ENCODE measurements at places on chromosomes 5 and 9.

GRCh38 chr9:11755951-11756350 lies 937.2 kb upstream of the TYRP1 start:
- DNase-seq = no peak

- no peak for DNase-seq
Observed at GRCh38 chr5:145971108-145971507, 34.7 kb downstream of the SH3RF2 start.

GRCh38 chr5:55421074-55421529 lies 113.3 kb downstream of the MTREX start:
- no peak for DNase-seq

DNA sequence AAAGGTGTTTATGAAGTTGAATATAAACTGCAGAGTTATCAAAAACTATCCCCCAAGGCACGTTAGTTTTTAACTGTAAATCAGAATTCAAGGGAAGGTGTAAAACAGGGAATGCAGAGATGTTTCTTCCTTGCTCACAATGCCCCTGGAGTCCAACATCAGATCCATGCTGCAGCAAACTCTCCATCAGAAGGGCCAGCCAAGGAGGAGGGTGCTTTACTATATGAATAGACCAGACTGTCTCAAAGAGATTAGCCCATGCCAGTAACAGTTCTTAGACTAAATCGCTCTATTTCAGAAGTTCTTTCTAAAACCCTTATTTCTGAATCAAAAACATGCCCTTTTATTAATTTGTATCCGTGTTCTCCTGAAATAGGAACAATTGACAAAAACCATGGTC lies 362.8 kb upstream of the RPS23 start:
- DNase-seq = no peak

DNA sequence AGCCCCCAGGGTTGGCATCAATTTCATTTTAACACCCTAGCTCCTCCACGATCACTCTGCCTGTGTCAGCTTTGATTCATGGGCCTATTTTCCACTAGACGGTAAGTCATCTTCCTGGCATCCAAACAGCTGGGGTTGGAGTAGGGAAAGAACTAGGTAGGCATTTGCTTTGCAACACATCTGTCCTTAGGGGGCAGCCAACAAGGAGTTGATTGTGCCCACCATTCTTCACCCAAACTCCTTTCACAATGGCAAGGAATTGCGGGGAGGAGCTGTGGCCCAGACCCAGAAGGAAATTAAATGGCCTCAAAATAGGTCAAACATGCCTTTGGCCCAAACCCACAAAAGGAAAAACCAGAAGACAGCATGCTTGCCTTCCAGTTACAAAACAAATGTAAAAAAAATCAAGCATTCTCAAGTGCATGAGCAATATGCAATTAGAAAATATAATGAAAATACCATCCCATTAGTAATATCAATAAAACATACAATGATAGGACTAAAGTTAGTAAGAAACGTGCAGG lies 71.8 kb downstream of the NRG2 start:
- no peak for DNase-seq

GRCh38 chr5:132273631-132274030 lies 16.1 kb downstream of the PDLIM4 start:
- DNase-seq = no peak

GRCh38 chr5:74638544-74638969 lies 2.0 kb downstream of the ENC1 start:
- DNase-seq = no peak

DNA sequence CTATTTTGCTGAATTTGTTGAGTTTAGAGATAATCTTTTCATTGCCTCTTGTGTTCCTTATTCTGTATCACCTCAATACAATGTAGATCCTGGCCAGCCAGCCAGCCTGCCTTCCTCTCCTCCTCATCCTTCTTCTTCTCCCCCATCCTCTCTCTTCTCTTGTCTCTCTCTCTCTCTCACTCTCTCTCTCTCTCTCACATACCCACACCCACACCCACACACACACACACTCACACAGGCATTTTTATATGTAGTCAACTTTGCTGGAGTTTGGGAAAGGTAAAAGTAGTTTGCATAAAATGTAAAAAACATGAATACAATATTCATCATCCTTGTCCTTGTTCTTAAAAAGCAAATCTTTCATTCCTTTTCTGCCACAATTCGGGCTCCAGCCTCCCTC lies 60.5 kb downstream of the ZFAND5 start:
- DNase-seq = no peak

GRCh38 chr9:130138791-130139190 lies 33.4 kb upstream of the NCS1 start:
- no peak for DNase-seq

- no peak for DNase-seq
Observed at GRCh38 chr9:110188991-110189390, 19.0 kb downstream of the C9orf152 start.

DNA sequence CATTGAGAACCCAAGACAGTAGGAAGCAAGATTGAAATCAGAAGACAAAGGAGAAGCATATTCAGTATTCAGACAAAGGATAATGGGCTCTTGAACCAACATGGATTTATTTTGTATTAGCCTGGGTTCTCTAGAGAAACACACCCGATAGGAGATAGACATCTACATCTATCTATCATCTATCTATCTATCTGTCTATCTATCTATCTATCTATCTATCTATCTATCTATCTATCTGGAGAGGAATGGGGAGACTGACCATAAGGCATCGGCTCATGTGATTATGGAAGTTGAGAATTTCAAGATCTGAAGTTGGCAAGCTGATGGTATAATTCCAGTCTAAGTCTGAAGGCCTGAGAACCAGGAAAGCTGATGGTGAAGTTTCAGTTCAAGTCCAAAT lies 13.4 kb downstream of the COX7C start:
- no peak for DNase-seq

GRCh38 chr5:142998316-142999020 lies 228.3 kb downstream of the ARHGAP26 start:
- DNase-seq = no peak

DNA sequence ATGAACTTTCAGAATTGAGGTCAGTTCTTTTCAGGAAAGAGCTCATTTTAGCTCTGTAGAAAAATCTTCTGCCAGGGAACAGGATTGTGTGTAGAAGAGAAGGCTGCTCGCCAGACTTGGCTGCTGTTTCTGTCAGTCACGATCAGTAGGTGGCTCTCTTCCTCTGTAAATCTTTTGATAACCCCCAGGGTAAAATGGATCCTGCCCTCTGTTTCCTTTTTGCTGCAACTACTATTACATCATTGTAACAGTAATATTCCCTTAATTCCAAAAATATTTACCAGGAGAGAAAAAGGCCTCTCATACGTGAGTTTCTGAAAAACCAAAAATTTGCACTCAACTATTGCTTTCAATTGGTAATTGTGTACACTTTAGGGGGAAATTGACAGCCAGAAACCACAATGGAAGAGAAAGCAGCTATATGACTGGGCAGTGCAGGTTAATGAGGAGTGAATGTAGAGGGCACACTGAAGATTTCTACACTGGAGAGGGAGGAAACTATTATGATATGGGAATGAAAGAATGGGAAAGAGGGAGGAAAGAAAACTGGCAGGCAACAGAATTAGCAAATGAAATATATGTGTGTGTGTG lies 12.3 kb downstream of the IFNA21 start:
- no peak for DNase-seq

DNA sequence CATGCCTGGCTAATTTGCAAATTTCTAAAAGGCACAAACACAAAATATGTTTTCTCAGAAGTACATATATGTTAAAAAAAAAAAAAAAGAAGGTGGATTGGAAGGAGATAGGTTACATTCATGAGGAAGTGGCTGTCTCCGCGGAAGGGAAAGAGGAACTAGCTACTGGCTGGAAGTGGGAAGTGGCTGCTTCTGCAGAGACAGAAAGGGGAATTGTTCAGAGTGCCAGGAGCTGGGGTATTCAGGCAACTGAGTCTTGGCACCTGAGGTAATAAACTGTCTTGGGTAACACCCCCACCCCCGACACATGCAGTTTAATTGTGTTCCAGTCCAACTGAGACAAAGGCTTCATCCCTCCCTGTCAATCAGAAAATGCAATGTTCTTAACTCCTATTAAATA lies 45.6 kb downstream of the S1PR3 start:
- no peak for DNase-seq

DNA sequence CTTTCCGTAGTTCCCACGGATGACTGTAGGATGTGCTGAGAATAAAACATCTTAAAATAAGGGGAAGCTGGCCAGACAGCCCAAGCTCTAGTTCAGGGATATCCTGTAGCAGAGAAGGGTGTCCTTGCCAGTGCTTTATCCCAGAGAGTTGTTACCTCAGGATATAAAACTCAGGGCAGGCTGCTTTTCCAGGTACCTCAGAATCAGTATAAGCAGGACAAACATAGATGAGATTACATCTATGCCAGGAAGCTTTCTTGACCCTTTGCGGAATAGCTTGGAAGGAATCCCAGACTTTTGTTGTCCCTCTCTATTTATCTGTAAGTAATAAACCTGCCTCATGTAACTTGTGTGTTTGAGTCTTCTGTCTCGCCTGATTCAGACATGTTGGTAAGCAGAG lies 565.7 kb downstream of the PRDM9 start:
- DNase-seq = no peak

- DNase-seq = no peak
Observed at GRCh38 chr5:173413471-173413982, 85.3 kb upstream of the STC2 start.

DNA sequence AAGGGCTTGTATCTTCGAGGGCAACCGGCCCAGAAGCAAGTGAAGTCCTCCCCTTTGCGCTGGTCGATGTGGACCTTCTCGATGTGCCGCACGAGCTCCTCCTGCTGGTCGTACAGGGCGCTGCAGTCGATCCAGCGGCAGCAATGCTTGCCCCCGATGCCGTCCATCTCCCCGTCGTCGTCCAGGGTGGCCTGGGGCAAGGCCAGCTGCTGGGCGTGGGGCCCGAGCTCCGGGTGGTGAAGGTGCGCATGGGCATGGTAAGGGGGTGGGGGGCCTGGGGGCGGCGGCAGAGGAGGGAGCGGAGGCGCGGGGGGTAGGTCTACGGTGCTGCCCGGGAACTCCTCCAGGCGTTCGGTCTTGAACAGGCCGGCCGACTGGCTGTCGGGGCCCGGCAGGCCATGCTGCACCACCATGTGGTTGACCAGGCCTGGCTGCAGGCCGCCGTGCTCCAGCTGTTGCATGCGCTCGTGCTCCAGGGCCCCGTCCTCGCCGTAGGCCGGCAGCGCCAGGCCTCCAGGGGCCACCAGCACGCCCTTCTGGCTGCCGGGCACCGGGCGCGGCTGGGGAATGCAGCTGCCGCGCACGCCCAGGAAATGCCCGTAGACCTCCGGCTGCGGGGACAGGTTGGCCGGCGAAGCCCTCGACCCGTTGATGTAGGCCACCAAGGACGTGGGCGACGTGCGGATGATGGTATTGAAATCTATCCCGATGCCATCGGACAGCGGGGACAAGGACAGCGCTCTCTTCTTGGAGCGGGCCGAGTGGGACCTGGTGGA lies 181.8 kb downstream of the GLIS3 start:
- DNase-seq = peak; percentile 28

DNA sequence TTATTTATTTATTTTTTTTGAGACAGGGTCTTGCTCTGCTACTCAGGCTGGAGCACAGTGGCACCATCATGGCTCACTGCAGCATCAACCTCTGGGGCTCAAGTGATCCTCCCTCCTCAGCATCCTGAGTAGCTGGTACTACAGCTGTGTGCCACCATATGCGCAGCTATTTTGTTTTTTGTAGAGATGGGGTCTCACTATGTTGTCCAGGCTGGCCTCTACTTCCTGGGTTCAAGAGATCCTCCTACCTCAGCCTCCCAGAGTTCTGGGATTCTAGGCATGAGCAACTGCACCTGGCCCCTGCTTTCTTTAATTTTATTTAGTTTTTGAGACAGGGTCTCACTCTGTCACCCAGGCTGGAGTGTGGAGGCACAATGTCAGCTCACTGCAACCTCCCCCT lies 19.5 kb upstream of the ZDHHC12 start:
- no peak for DNase-seq

DNA sequence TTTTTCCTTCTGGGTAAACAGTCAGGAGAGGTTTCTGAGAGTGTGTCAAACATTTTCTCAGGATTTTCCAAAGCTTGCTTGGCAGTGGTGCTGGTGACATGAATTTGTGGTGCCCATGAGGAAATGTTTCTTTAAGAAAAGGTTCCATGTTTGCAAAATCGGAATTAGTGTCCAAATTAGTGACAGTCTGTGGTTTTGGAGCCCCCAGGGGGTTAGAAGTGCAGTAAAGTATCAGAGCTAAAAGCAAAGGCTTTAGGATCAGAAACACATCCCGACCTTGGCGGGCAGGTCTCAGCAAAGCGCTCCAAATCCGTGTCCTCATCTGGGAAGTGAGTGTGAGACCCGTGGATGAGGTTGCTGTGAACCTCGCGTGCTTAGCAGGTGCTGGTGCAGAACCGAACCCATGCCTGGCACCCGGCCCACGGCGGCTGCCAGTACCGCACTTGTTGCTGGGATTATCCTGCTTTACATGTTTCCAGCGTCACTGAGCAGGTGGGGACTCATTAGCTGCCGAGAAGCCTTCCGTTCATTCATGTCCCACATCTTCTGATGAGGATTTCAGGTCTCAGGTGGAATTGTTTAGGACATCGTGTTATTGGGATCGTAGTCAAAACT lies 70.8 kb upstream of the COL5A1 start:
- no peak for DNase-seq

- no peak for DNase-seq
Observed at GRCh38 chr5:147635882-147636728, 126.2 kb upstream of the DPYSL3 start.

DNA sequence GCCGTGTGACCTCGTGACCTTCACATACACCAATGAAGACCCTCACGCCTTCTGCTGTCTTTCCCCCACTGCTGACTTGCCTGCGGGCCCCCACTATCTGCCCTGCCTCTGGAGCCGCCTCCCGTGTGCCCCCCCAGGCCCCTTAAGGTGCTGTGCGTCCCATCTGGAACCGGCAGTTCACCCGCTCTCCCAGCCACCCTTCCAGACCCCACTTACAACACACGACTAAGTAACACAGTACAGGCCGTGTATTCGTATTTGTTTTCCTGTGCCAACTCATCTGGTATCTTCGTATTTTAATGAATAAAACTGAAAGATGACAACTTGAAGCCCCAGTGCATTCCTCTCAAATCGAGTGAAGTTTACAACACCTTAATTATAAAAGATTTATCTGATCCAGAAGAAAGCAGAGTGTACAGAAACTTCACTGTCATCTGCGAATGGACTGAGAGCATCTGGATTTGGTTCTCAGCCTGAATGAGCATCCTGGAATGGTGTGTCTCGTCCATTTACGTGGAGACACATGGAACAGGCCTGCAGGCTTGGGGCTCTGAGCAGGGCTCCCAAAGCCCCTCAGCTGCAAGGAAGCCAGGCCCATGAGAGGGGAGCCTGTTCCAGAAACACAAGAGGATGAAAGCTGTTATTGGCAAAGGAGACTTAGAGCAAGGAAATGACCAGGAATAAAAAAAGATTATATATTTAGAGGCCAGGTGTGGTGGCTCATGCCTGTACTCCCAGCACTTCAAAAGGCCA lies 21.9 kb upstream of the TERT start:
- peak; percentile 26 for DNase-seq
